Hepatocyte (in vitro differentiated cells): ENCODE measurements at places on chromosomes 5 and 9. TPM values are rescaled to one million over a fixed set of nuclear protein-coding genes. Genes with fewer than 3 reads are reported as not detected.

Gene ARHGEF37
- 2.9 and 3.1 TPM in 2 replicates for polyA plus RNA-seq

Gene PCDHA12
- 7.2 and 7.8 TPM in 2 replicates for polyA plus RNA-seq

Gene CDH9
- polyA plus RNA-seq = 0.80 and 2.4 TPM in 2 replicates

DNA sequence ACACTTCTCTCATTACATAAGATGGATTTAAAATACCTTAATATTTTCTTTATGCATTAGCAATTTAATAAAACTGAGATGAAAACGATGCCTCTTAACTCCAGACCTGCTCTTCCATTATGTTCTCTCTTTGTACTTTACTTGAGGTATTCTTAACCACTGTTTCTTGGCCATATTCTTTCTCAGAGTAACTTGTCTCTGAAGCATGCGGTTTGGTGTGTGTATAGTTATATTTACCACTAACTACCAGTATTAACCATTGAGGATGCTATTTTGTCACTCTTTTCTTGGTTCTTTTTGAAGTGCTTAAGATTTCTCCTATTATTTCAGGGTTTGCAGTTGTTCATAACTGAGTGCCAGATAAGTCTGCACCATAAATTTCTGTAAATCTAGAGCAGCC lies 17.9 kb downstream of the TMEM167A start:
- no peak overlapping the region for H3K4me3 ChIP-seq
- H3K4me1 ChIP-seq = no peaks in the 10 kb centered on the region
- no peak for DNase-seq

- no peaks in the 10 kb centered on the region for H3K27me3 ChIP-seq
- no peak for DNase-seq
- no peaks in the 10 kb centered on the region for H3K36me3 ChIP-seq
- H3K4me1 ChIP-seq = peaks cover 51% of the 10 kb centered on the region
- peak overlapping the region; percentile 91 for H3K27ac ChIP-seq
Measured at GRCh38 chr5:134507452-134507851, 18.0 kb upstream of the JADE2 start.

DNA sequence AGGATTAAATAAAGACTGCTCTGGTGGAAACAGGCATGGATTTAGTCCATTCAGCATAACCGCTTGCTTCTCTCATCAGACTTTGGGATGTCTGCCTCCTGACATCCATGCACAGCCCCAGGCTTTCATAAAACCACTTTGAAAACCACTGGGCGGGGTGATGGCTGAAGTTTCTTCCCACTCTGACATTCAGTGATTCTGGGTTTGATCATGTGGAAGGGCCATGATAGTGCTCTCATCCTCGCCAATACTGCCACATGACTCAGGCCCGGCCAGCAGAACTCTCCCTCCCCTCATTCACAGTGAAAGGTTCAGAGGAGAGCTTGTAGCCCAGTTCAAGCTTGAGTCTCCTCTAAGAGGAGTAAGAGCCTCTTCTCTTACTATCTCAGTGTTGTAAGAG lies 29.6 kb upstream of the GLRA1 start:
- H3K4me3 ChIP-seq = no peak overlapping the region
- no peaks in the 10 kb centered on the region for H3K4me1 ChIP-seq
- no peaks in the 10 kb centered on the region for H3K27me3 ChIP-seq
- no peaks in the 10 kb centered on the region for H3K36me3 ChIP-seq
- no peak overlapping the region for H3K27ac ChIP-seq

GRCh38 chr9:112265391-112265790 lies 68.0 kb downstream of the PTBP3 start:
- no peak for DNase-seq
- H3K4me3 ChIP-seq = no peak overlapping the region
- no peaks in the 10 kb centered on the region for H3K27me3 ChIP-seq
- peaks cover 7% of the 10 kb centered on the region for H3K36me3 ChIP-seq
- no peak overlapping the region for H3K27ac ChIP-seq

- no peaks in the 10 kb centered on the region for H3K27me3 ChIP-seq
- no peak overlapping the region for H3K4me3 ChIP-seq
- DNase-seq = peak; percentile 81
- H3K27ac ChIP-seq = no peak overlapping the region
- H3K36me3 ChIP-seq = no peaks in the 10 kb centered on the region
- peaks cover 7% of the 10 kb centered on the region for H3K4me1 ChIP-seq
Measured at GRCh38 chr5:137220523-137220927, 278.6 kb downstream of the SPOCK1 start.

DNA sequence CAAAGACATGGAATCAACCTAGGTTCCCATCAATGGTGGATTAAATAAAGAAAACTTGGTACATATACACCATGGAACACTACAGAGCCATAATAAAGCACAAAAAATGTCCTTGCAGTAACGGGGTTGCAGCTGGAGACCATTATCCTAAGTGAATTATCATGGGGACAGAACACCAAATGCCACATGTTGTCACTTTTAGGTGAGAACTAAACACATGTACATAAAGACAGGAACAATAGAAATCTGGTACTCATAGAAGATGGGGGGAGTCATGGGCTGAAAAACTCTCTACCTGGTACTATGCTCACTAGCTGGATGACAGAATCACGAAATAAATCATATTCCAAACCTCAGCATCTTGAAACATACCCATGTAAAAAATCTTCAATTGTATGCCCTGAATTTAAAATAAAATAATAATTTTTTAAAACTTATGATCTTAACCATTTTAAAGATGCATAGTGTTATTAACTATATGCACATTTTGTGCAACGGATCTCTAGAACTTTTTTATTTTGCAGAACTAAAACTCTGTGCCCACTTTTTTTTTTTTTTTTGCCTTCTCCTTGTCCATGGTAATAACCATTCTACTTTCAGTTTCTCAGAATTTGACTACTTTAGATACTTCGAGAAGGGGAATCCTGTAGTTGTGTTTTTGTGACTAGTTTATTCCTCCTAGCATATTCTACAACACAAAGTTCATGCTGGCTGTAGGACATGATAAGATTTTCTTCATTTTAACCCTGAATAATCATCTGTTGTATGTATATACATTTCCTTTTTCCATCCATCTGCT lies 1081.6 kb upstream of the ACO1 start:
- H3K27ac ChIP-seq = no peak overlapping the region
- DNase-seq = no peak
- no peaks in the 10 kb centered on the region for H3K4me1 ChIP-seq
- H3K36me3 ChIP-seq = no peaks in the 10 kb centered on the region

DNA sequence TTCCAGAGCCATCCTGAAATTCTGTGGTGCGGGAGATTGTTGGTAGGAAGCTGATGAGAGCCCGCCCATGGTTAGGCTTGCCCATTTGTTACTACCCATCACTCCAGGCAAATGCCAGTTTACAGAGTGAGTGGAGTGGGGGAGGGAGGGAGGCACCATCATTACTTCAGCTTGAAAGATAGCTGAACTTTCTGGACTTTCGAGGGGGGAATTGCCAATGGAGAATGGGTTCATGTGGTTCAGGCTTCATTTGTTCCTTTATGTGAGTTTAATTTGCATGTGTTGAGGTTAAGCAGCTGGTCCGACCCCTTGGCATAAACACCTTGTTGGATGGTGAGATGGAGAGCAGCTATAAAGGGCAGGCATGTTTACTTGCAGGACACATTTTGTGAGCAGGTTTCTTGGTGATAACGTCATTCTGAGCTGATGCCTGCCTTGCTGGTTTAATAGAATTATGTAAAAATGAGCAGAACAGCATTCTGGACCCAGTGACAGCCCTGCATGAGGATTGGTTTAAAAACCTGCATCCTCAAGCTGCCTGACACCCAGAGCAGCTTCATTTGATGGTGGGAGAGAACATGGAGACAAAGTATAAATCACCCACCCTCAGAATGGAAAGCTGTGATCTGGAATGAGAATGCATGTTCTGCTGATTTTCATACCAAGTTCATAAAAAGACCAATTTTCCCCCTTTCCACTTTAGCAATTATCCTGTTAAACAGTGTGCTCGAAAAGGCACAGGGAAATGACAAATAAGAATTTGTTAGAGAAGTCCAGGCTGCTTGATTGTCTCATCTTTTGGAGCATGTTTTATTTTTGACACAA lies 106.3 kb downstream of the TRIO start:
- no peak for DNase-seq
- H3K27me3 ChIP-seq = no peaks in the 10 kb centered on the region
- H3K36me3 ChIP-seq = no peaks in the 10 kb centered on the region

- peaks cover 5% of the 10 kb centered on the region for H3K36me3 ChIP-seq
- no peak overlapping the region for H3K27ac ChIP-seq
- peaks cover 4% of the 10 kb centered on the region for H3K4me1 ChIP-seq
- no peak for DNase-seq
Measured at GRCh38 chr5:179829732-179830435, 9.2 kb downstream of the SQSTM1 start.
